ENCODE measurements at places on chromosomes 11 and 22.

GRCh38 chr11:95304777-95305176 lies 73.8 kb upstream of the SESN3 start:
- no peak for DNase-seq

DNA sequence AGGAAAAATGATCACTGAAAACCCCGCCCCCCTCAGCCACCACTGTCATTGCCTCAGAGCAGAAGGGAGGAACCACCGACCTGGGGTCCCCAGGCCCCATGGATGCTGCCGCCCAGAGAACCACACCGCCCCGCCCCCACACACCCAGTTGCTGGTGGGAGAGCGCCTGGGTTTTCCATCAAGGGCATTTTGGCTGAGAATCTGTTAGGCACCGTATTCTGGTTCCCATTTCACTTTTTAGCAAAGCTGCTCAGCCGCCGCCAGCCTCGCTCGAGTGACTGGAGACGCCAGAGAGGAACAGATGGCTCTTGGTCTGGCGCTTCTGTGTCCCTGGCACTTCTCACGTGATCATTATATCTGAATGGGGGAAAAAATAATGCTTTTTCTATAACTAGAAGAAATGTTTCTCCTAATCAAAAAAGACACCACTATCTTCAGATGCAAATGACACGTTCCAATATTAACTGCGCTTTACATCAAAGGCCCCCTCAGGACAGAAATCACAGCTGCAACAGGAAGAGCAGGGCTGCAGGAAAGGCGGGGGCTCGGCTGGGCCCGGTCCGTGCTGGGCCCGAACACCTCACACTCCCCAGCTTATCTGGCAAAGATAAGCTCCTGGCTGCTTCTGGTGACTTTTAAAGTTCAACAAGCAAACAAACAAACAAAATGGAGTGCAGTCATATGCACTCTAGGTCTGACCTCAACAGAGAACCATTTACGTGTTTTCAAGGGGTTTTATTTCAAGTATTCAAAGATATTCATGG lies 149.8 kb downstream of the MPPED1 start:
- DNase-seq = peak; percentile 48

DNA sequence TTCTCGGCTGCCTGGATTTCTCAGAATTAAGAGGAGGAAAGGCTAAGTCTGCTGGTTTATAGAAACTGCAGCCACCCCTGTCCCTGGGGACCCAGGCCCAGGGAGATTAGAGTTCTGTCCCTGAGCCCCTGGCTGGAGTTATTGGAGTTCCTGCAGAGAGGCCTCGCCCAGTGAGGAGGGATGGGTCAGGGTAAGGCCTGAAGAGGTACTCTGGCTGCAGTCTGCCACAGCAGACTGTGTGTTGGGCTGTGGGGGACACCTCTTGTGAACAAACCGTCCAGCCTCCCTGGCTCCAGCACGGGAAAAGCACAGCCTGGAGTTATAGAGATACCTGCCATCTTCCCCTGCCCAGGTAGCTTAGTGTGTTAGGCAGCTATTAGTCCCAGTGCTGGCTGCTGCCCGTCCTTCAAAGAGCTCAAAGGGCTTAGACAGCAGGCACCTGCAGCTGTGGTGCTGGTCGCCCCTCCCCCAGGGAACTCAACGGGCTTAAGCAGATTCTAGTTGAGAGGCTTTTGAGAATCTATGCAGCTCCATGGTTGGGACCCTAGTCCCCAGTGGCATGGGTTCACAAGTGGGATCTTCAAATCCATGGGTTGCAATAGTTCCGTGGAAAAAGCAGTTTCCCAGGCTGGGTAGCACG lies 36.6 kb upstream of the MUC15 start:
- DNase-seq = no peak

GRCh38 chr22:17303441-17303839 lies 65.8 kb upstream of the CECR2 start:
- DNase-seq = no peak

GRCh38 chr11:82536706-82537105 lies 197.0 kb downstream of the FAM181B start:
- no peak for DNase-seq

DNA sequence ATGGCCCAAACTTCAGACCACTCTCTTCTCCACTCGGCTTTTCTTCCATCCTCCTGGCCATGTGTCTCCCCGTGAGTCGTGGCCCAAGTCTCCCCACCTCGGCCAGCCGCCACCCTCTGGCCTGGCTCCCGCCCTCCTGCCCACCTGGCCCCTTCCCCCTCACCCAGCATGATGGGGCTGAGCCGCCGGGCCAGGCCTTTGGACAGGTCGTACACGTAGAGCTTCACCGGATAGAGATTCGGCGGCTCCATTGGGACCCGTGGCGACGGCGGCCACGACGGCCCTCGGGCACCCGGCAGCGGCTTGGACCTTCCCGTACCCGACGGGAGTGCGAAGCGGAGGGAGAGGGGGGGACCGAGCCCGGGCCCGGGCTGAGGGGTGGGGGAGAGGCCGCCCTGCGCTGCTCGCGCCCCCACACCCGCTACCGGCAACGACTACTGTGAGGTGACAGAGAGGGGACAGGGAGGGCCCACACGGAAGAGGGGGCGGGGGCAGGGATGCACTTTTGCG lies at the start of gene DESI1:
DESI1 (minus strand) TSS at position 455 of the 510 bp plus-strand sequence; CDS start at position 251, 204 bp downstream.
- DNase-seq = no peak

GRCh38 chr22:19797086-19798002 lies 36.8 kb downstream of the TBX1 start:
- no peak for DNase-seq

GRCh38 chr11:49432242-49432848 lies 223.9 kb upstream of the FOLH1 start:
- DNase-seq = no peak

DNA sequence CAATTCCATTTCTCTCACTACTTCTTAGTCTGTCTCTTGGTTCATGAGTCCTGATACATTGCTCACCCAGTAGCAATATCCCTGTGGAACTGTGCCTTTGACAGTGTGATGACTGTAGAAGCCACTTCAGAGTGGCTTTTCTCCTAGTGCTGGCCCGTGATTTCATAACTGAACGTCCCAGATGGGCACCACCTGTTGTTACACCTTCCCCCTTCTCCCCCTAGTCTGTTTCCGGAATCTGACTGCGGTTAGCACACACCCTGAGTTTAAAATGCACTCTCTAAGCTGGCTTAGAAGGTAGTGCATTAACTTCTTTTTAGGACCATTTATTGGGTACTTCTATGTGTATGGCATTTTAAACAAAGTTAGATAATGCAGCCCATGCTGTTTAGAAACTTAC lies 83.0 kb downstream of the ALX4 start:
- no peak for DNase-seq

GRCh38 chr22:40826984-40827741 lies 8.0 kb upstream of the SLC25A17 start:
- no peak for DNase-seq

DNA sequence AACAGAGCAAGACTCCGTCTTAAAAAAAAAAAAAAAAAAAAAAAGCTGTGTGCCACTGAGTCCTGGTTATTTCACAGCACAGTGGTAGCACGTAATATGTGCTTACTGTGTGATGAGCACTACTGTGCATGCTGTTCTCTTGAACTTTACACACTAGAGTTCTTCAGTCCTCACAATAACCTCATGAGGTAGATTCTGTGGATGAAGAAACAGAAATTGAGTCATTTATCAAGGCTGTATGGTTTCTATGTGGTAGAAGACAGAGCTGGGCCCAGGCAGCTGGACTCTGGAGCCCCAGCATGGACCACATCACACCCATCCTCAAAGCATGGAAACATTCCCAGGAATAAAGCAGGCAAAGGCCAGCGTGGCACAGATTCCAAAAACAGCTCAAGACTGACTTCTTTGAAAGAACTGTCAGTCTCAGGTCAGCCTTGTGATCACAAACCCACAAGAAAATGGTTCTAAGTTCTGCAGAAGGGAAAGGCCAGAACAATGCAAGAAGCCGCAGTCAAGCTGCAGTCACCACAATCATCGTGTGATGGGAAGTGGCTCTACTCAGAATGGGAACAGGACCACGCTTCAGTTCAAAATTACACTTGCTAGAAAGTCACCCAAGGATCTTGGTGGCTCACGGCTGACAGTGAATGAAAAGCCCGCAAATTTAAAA lies 49.5 kb downstream of the MICAL3 start:
- DNase-seq = no peak

DNA sequence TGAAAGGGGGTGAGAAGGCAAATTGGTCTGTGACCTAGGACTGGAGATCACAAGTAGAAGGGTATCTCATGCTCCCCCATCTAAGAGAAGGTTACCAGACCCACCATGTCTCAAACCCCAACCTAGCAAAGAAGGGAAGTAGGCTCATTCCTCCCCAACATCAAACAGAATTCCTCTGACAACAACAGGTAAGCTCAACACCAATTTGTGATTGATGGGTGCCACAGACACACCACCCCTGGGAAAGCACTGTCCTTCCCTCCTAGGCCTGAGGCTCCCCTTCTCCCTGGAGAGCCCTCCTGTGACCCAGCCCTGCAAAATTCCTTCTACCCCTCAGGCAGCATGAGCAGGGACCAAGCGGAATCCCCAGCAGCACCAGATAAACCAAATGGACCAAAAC lies 154.3 kb downstream of the BUD13 start:
- no peak for DNase-seq

GRCh38 chr11:119777940-119778339 lies 48.9 kb upstream of the NECTIN1 start:
- DNase-seq = no peak

DNA sequence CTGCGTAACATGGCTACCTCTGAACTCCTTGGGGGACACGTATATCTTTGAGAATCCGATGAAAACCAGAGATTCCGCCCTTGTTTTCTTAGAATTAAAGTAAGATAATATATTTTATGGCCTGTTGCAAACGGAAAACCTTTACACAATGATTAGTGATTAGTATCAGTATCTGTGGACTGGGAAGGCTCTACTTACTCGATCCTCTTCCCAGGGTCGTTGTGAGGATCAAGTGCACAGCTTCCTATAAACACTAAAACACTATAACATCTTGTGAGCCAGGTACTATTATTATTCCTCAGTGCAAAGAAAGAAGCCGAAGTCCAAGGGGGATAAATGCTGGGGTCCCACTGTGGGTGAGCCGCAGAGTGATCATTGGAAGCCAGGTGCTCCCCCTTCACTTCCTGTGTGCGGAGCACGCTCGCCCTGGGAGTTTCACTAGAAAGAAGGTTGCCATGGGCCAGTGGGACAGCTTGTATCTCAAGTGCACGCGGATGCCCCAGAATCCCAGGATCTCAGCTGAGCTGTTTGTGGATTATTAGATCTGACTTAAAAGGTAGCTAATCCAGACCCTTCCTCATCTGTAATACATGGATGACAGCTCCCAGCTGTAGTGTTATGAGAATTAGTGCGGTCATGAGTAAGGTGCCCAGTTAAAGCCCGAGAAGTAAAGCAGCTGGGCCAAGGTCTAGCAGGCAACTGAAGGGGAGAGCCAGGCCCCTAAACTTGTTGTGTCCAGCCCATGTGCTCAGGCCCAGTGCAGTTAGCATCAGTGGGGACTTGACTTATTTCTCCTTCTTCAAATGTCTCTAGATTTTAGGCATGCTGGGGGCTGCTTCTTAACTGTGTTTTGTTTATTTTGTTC lies 839 bp downstream of the CBY1 start:
- DNase-seq = peak; percentile 42

DNA sequence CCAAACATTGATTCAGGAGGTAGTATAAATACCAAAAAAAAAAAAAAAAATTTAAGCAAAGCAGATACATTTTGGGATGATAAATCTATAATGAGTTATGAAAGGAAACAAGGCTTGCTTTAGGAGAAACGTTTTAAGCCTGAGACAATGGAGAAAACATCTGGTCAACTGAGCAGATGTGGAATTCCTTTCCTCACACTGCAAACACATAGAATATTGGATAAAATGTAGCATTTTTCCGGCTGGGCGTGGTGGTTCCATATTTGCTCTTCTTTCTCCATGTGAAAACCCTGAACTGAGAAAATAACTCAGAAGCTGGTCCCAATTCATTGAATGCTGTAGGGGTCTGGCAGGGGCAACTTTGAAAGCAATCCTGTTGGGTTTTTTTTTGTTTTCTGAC lies 33.9 kb downstream of the ENDOD1 start:
- DNase-seq = no peak

- DNase-seq = no peak
Observed at GRCh38 chr11:118565051-118565450, 680 bp downstream of the IFT46 start.

DNA sequence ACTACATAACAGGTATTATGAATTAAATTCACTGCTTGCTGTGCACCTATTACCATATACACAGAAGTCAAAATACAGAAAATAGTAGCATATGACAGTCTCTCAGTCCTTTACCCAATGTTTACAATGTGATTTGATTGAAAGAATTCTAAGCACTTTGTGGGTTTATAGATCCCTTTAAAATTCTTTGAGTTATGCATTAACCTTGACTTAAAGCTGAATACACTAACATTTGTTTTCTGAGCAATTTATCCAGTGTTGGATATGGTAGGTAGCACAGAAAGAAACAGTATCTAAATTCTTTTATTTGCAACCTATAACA lies 230.8 kb upstream of the DDI1 start:
- DNase-seq = no peak

GRCh38 chr11:121670266-121670665 lies 217.5 kb upstream of the SORL1-AS1 start:
- no peak for DNase-seq

GRCh38 chr22:37277384-37277783 lies 4.9 kb upstream of the CYTH4 start:
- no peak for DNase-seq

DNA sequence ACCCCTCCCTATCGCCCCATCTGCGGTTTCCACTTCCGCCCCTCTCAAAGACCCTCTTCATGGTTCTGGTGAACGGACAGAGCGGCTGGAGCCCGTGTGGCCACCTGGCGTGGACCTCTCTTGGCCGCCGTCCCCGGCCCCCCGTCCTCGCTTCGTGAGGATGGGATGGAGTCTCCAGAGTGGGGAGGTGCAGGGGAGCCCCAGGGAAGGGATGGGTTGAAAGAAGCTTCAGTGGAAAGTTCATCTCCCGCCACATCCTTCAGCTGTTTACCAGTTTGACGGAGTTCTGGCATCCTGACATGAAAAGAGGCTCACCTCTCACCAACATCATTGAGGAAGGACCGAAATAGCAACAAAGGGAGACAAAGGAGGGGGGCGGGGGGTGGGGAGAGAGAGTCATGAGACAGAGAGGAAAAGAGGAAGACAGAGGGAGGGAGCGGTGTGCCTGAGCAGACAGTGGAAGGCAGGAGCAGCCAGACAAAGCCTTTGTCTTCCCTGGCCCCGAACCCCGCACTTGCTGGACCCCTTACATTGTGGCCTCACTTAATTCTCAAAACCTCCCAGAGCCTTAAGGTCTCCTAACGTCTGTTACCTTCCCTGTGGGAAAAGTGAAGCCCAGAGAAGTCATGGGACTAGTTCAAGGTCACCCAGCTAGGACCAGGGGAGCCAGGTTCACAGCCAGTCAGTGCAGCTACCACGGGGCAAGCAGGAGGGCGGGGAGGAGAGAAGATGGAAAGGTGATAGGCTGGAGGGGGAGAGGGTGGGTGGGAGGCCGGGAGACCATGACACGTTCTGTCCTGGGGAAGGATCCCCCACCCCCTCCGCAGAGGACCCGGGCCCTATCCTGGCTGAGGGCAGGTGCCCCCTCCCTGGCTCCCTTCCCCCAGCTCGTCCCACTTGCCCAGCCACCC lies 54.9 kb downstream of the CD6 start:
- DNase-seq = no peak

GRCh38 chr11:11998091-11998781 lies 10.2 kb downstream of the DKK3 start:
- no peak for DNase-seq

Measured in glutamatergic neuron (in vitro differentiated cells).